ENCODE measurements at places on chromosomes 7 and 10.

DNA sequence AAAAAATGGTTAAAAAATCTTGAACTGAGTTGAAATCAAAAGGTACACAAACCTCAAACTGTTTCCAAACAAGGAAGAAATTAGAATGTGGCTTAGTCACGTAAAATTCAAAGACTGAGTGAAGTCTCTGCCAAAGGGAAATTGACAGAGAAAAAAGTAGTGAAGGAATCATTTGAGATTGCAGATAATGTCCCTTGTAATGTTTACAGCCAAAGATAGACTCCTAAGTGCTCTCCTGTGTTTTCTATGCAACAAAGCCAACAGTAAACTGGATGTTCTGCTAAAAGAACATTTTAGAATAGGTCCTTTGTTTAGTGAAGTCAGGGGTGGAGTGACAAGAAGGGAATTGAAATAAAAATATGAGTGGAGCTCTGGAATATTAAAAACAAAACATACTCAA, 117.9 kb downstream of the ITGA8 start:
- no peak for DNase-seq

GRCh38 chr10:7932301-7933036, 114.2 kb downstream of the TAF3 start:
- DNase-seq = no peak

- no peak for DNase-seq
Measured at GRCh38 chr7:99260395-99260794, 12.2 kb upstream of the MYH16 start.

GRCh38 chr10:95785942-95786669, 30.1 kb downstream of the ENTPD1 start:
- no peak for DNase-seq

GRCh38 chr7:24755541-24756407, 1.5 kb downstream of the GSDME start:
- DNase-seq = no peak

DNA sequence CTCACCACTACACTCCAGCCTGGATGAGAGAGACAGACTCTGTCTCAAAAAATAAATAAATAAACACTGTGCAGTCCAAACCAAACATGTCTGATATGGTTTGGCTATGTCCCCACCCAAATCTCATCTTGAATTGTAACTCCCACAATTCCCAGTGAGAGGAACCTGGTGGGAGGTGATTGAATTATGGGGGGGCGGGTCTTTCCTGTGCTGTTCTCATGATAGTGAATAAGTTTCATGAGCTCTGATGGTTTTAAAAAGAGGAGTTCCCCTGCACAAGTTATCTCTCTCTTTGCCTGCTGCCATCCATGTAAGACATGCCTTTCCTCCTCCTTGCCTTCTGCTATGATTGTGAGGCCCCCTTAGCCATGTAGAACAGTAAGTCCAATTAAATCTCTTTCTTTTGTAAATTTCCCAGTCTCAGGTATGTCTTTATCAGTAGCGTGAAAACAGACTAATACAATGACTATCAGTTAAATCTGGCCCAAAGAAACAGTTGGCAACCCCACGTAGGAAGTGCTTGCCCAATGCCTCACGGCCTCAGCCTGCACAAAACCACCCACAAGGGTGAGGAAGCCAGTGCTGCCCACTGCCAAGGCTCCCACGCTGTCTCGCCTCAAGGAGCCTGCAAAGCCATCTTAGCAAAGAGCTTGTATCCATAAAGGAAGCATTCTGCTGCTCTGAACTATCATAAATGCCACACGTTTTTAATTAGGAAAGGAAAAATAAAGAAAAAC, 64.7 kb downstream of the PIK3AP1 start:
- DNase-seq = no peak

GRCh38 chr10:111108441-111108840, 31.6 kb downstream of the ADRA2A start:
- no peak for DNase-seq

- DNase-seq = no peak
Measured at GRCh38 chr10:96236090-96236478, 35.3 kb downstream of the BLNK start.

DNA sequence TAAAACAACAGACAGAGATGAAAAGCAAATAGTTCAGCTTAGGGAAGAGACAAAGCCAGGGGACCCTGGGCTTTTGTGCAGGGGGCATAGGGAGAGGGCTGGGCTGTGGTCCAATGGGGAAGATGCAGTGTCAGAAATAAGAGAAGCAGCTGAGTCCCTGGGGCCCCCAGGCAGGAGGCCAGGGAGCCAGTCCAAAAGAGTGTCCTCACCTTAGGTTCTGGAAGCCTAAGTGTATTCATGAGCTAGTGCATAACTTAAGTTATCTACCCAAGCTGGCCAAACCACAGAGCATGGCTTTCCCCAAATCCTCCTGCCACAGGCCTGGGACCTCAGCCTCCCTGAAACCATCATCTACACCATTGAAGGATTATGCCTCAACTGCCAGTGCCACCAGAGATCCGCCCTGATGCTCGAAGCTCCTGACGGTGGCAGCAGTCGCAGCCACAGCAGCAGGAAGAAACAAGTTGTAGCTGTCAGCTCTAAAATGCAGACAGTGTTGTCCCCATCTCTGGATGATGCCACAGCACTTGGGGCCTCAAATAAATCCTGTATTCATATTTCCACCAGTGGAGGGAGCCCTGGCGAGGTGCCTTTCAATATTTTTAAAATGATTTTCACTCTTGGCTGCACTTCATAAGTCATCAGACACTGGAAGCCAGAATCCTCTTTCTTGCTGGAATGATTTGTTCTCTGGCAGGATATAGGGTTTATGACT, 574.6 kb downstream of the GRID1 start:
- no peak for DNase-seq

DNA sequence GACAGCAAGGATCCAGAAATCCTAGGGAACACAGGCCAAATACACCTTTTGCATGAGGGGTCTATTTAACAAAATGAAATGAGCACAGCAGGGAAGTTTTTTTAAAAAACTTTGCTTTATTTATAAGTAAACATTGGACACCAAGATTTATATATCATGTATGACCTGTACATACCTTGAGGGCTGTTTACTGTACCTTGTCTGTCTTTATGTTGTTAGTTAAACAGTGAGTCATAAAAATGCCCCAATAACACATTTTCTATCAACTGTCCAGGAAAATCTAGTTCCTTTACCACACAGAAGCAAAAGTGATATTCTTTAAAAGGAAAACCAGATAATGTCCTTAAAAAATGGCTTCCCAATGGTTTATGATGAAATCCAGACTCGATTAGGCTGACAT, 45.1 kb upstream of the AGR3 start:
- no peak for DNase-seq

GRCh38 chr7:39735903-39736302, 112.5 kb downstream of the RALA start:
- DNase-seq = no peak

DNA sequence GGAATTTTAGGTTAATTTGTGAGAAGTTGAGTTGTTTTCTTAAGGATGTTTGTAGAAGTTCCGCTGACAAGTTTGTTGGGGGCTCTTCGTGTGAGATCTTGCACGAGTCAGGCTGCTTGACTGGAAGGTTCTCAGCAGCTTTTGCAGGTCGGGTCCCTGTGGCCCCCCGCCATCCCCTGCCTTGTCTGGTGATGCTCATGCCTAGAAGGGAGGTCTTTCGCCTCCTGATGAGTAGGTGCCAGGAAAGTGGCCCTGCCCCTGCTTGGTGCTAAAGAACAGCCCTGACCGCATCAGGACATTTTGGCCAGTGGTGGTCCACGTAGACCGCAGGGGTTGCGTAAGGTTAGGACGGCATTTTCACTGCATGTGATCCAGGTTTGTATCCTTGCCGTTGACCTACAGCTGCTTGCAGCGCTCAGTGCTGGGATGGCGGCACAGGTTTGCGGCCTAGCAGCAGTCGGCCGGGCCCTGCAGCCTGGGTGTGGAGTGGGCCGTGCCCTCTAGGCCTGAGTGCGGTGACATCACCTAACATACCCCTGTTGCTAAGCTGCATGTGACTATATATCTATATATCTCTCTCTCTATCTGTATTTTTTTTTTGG, 62.4 kb downstream of the DNAJB6 start:
- DNase-seq = no peak

GRCh38 chr7:76155938-76156337, 45.8 kb upstream of the SRRM3 start:
- no peak for DNase-seq

DNA sequence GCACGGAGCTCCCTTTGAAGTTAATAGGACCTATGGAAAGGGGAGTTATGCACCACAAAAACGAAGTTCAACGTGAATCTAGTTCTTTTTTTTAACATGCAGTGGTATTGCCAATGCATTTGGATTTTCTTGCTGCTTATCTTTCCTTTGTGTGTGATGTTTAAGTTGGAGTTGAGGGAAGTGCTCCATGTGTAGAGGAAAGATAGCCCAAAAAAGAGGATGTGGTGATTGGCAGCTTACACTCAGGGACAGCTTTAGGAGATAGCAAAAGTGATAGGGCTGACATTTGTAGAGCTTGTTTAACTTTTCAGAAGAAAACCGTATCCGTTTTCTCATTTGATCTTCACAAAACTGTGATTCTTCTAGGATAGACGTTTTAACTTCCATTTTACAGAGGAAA, 101.3 kb downstream of the MDFIC start:
- DNase-seq = no peak

DNA sequence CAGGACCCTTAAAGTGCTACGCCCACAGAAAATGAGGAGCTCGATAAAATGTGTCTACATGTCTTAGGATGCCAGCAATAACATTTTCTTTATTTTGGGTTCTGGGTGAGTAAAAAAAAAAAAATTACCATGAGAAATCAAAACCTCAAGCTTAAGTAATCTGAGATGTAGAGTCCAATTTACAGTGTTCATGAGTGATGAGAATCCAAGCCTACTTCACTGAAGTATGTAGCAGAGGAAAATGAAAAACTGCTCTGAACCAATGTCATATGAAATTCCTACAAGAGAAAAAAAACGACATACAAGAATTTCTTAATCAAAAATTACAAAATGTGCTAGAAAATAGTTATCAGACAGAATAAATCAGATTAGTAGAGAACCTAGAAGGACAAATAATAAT, 274.4 kb downstream of the HTR7 start:
- no peak for DNase-seq

DNA sequence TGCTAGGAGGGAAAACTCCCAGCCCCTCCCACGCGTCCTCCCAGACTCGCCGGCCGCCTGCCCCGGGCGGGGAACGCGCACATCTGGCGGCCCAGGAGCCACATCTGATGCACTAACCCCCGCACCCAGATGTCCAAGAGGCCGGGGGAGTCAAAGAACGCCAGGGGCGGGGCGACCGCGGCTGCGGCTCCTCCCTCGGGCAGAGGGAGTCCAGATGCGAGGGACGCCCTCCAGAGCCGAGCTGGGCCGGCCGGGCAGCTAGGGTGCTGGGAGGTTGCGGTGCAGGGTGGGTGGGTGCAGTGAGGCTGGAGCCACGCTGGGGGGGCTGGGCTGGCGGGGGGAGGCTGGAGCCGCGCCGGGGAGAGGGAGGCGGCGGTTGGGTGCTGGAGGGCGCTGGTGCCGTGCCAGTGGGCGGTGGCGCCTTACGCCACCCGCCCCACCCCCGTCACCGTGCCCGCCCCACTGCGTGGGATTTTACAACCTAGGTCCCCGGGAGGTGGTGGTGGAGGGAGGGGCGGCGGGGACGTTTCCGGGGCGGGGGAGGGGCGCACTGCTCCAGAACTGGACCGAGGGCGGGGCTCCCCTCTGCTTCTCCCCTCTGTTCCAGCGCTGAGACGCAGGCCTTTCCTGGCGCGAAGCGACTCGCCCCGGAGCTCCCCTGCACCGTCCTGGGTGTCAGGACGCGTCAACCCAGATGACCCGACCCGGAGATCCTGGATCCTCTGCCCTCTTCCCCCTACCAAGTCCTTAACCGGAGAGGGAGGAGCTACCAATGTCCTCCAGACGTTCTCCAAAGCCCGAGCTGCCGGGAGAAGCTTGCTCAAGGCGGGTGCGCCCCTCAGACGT, 109.1 kb downstream of the REEP3 start:
- peak; percentile 70 for DNase-seq

Measured in T-cell (primary cell).